ENCODE measurements at places on chromosomes 5 and 9. TPM values are rescaled to one million over a fixed set of nuclear protein-coding genes. Genes with fewer than 3 reads are reported as not detected.
A peak's percentile ranks its signal among the peaks of the same experiment; 100 is the strongest.

DNA sequence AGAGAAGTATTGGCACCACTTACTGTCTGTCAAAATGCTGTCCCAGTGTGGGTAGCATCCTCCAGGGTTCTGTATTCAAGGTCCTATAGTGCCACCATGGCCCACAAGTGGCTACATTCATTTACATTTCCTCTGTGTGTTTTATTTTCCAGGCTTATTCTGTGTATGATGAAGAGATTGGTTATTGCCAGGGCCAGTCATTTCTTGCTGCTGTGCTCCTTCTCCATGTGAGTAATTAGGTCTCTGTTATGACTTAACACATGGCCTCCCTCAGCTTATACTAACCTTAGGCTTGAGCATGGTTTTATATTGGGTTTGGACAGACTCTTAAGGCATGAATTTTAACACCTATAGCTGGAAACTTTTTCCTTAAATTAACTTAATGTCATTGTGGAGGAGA, 36.7 kb downstream of the GPR21 start:
- no peak for DNase-seq

DNA sequence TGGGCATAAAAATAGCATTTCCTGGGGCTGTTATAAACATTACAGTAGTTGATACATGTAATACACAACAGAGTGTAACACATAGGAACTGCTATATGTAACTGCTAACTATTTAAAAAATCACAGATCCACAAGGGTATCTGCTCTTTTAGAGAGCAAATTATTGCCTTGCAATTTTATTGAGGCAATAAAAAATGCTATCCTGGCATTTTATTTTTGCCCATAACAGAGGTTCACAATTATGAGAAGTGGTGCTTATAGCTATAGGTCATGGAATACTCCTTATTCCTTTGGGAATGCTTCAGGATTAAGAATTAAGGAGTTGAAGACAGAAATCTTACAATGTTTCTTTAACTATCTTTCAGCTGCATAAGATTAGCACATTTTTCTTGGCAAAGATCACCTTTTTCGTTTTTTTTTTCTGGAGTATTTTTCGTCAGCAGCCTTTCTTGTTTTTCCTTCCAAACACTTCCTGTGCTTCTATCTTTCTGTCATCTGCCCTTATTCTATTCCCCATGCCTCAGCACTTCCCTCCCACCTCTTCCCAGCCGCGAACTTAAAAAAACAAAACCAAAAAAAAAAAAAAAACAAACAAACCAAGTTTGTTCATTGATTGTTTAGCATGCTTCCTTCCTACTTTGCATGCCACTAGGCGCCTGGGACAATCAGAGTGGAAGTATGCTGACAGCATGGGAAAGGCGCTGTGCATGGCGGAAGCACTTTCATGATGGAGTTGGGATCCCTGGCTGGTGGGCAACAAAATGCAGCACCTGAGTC, 264.2 kb downstream of the MAST4 start:
- DNase-seq = no peak

SLC1A3 gene
- 25.3 TPM for total RNA-seq

GRCh38 chr5:170508036-170508435, 4.2 kb downstream of the KCNIP1 start:
- no peak for DNase-seq

DHX29 gene
- 44.3 TPM for total RNA-seq

DNA sequence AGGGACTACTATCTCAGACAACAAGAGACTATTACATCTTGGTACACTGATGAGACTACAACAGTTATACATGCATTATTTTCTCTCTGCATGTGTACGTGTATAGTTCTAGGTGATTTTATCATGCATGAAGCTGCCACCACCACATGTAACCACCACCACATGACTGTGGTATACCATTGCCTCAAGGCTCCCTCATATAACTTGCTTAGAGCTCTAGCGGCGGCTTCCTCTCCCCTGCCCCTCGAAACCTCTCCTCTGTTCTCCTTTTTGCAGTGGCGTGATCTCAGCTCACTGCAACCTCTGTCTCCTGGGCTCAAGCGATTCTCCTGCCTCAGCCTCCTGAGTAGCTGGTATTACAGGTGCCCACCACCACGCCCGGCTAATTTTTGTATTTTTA, 162.3 kb downstream of the AOPEP start:
- DNase-seq = no peak

DNA sequence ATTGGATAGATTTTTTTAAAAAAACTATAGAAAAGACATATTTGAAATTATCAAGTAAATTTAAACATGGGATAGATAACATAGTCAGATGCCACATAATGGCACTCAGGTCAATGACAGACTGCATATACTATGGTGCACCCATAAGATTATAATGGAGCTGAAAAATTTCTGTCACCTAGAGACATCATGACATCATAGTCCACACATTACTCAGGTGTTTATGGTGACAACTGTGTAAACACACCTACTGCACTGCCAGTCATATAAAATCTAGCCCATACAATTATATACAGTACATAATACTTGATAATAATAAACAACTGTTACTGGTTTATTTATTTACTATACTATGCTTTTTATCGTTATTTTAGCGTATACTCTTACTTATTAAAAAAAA, 58.6 kb downstream of the CPLANE1 start:
- no peak for DNase-seq

- no peak for DNase-seq
Observed at GRCh38 chr5:3340471-3340870, 255.2 kb upstream of the IRX1 start.

MYMK gene
- total RNA-seq = 441 TPM

GRCh38 chr5:172436078-172436878, 18.0 kb downstream of the SH3PXD2B start:
- no peak for DNase-seq

DNA sequence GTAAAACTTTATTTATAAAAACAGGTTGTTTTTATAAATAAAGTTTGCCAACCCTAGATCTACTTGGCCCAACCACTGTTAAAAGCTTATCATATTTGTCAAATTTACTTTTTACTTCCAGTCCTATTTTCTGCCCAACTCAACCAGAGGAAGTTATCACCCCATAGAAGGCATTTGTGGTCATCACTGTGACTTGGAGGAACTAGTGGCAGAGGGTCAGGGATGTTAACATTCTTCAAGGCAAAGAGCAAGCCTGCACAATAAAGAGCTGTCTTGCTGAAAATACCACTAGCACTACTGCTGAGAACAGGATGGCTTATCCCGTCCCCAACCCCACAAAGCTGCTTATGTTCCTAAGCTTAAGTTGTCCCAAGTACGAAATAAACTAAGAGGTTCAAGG, 22.3 kb downstream of the TTC33 start:
- peak; percentile 18 for DNase-seq

DNA sequence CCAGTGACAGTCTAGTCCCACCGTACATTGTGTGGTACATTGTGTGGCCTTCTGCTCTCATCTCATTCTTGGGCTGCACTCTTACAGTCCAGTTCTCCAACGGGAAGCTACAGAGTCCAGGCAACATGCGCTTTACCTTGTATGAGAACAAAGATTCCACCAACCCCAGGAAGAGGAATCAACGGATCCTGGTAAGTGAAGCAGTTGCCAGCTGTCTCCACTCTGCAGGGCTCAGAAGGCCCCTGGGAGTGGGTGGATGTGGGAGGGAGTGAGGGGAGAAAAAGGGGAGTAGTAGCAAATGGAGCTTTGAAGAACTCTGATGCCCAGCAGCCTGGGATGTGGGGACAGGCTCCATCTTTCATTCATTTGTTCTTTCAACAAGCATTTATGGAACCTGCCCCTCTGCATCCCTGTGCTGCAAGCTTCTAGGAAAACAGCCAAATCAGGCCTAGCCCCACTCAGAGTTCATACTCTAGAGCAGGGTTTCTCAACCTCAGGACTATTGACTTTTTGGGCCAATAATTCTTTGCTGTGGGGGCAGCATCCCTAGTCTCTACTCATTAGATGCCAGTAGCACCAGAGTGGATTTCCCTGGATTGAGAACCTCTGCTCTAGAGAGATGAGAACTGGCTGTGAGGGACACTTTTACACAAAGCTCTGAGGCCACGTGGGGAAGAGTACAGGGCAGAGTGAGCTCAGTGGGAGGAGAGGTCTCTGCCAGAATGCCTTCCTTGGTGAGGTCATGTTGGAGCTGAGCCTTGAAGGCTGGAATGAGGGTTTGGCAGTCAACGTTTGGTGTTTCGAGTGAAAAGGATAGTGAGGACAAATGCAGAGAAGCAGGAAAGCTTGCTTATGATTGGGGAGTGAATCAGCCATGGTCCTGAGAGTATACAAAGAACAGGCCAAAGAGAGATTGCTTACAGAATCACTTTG, 1.1 kb downstream of the POLR1E start:
- DNase-seq = peak; percentile 78

DNA sequence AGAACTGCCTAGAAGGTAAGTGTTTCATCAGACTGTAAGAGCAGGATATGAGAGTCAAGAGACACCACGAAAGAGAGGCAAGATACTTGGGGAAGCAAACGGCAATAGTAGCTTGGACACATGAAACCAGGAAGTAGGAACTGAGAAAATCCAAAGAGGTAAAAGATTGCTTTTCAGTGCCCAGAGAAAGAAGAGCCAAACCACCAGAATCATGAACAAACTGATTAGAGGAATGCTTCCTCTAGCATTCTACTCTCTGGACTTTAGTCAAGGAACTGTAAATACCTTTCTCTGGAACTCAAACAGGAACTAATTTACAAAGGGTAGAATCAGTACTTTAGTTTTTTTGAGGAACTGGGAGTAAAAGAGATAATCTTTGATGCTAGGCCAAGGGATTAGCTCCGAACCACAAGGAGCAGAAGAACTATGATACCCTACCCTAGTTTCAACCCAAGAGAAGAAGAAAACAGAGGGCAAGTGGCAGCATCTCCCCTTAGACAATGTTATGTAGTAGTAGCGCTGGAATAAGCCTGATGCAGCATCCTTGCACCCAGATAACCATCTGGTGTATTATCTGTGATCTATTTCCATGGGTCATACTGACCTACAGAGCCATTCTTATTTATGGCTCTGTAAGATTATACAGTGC, 41.3 kb downstream of the EFCAB9 start:
- no peak for DNase-seq

- no peak for DNase-seq
Observed at GRCh38 chr9:83372957-83373356, 165.2 kb downstream of the FRMD3 start.

KDM4C gene
- total RNA-seq = 16.1 TPM

- DNase-seq = no peak
Observed at GRCh38 chr9:8070779-8071444, 271.3 kb upstream of the DMAC1 start.

DNA sequence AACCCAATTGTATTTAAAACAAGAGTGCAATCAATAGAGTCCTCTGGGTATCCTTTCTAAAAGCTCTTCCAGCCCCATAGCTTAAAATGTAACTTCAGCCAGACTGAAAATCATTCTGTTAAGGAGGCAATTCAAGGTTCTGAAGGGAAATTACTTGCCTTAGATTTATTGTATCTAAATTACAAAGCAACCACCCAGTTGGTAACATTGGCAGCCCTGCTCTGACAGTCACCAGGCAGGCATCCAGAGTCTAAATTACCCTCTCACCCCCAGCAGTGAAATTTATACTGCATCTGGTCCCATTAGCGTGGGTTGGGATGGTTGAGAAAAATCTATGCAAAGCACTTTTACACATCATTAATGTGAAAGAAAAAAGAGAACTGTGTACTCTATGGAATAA, 514.7 kb downstream of the MTRR start:
- no peak for DNase-seq

GRCh38 chr5:161047024-161047423, 195.0 kb upstream of the ATP10B start:
- no peak for DNase-seq

PCDHGA12 gene
- 4.3 TPM for total RNA-seq

DNA sequence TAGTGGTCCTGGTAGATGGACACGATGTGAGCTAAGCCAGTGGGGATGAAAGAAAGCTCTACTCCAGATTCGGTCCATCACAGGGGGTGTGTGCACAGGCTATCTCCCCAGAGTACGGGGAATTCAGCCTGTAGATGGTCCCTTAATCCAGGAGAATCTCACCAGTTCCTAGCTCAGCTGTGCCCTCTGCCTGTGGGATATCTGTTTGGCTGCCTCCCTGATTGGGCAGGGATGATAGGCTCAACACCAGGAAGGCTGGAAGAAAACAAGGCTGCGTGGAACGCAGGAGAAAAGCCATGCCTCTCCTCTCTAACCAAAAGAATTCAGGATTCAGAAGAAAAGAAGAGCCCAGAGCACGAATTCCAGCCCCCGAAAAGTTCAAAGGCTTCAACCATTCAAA, 40.9 kb downstream of the VLDLR start:
- DNase-seq = no peak

DNA sequence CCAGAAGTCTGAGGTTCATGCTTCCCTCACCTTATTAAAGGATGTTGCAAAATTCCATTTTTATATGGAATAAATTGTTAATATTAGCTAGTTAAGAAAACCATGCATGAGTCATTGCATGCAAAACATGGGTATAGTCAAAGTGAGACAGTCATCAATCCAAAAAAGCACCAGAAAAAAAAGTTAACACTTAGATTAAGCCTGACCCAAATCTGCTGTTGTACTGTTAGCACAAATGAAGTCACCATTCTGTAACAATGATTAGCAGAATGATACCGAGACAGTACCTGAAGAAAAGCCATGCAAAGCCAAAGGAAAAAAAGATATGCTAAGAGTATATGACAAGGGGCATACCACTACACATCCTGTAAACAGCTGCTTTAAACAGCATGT, 49.5 kb downstream of the PKD2L2 start:
- no peak for DNase-seq

NR2F1-AS1 gene
- total RNA-seq = 3.2 TPM

DNA sequence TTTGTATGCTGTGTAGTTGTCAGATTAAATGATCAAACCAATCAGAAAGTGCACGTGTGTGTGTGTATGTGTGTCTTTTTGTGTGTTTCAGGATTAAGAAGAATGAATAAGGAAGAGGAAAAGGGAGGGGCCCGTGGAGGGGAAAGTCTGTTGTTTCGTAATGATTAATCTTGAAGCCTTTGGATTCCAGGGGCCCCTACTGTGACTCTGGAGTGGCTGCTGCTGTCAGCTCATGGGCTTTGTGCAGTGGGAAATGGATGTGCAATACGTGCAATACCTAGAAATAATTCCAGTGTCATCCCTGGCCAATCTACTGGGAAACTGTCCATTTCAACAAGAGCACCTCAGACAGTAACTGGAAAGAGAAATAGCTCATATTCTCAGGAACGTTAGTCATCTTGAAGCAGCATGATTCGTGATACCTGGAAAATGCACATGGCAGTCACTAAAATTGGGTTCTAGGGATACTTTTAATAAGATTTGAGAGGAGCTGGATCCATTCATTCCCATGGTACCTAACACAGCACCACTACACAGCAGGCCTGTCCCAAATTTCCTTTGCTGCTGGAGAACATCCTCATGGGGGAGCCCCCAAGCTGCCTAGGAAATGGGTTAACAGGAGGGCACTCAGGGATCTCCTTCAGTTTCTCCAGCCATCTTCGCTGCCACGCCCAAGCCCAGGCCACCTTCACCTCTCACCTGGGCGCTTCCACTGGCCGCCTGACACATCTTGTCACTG, 186.3 kb downstream of the NR3C1 start:
- DNase-seq = no peak

Data from myocyte (in vitro differentiated cells).